ENCODE measurements at places on chromosomes 16 and 17.

DNA sequence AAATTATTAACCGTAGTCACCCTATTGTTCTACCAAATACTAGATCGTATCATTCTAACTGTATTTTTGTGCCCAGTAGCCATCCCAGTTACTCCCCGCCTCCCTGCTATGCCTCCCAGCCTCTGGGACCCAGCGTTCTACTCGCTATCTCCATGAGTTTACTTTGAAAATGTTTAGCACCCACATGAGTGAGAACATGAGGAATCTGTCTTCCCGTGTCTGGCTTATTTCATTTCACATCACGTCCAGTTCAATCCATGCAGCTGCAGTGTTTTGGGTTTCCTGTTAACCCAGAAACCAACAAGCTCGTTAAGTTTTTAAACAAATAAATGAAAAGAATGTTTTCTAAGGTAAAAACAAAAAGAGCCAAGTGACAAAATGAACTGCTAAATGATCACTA, 82.1 kb downstream of the VPS53 start:
- DNase-seq, result no peak

DNA sequence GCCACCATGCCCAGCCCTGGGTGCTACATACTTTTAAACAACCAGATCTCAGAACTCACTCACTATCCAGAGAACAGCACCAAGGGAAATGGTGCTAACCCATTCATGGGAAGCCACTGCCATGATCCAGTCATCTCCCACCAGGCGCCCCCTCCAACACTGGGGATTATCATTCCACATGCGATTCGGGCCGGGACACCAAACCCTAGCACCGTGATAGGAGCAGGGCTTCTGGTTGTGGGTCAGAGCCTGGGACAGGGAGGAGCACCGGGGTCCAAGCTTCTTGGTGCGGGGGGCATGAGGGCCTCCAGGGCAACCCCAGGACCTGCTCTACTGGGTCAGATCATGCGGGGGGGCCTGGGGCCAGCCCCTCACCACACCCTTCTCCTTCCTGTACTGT, 4.5 kb downstream of the TMEM235 start:
- no peak for DNase-seq

- no peak for DNase-seq
Measured at GRCh38 chr17:82976982-82977488, 102.4 kb upstream of the METRNL start.

- DNase-seq, result peak; percentile 89
Measured at GRCh38 chr17:18855831-18856569, 1.9 kb upstream of the PRPSAP2 start.

GRCh38 chr17:13429201-13429600, 172.5 kb downstream of the HS3ST3A1 start:
- peak; percentile 12 for DNase-seq

GRCh38 chr17:27915709-27916108, 22.5 kb upstream of the LYRM9 start:
- no peak for DNase-seq

DNA sequence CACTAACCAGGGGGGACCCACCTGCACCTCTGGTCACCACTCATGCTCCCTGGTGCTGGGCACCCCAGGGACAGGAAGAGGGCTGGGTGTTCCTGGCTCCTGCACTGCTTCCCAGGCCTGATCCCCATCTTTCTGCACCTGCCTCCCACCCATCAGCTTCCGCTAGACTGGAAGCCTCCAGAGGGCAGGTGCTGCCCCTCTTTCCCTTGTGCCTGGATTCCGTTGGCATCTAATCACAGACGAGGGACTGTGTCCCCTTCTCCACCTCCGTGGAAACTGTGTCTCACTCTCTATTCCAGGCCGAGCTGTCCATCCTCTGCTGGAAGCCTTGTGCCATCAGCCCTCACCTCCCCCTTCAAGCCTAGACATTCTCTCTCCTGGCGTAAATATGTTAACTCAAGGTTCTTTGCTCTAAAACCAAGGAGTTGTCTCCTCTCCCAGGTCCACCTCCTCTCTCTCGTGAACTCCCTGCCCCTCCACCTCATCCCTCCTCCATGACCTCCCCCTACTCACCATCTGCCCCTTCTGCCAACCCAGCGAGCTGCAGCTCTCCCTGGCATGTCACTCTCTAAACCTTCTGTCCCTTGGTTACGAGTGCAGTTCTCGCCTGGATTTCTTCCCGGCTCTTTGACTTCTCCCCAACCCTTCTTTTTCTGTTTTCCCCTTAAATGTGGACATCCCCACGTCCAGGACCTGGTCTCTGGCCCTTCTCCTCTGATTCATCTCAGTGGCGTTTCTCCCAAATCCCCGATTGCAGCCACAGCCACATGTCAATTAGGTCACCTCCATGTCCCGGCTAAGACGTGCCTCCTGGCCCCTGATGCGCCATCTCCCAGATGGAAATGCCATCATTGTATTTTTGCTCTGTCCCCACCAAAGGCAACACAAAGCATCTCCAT, 107.7 kb downstream of the SEC14L1 start:
- no peak for DNase-seq
